ENCODE measurements at places on chromosomes 5 and 9. TPM values are rescaled to one million over a fixed set of nuclear protein-coding genes. Genes with fewer than 3 reads are reported as not detected.
A peak's percentile ranks its signal among the peaks of the same experiment; 100 is the strongest.

The PCDHGA7 gene
- 0.73 TPM for total RNA-seq

The FKTN gene
- total RNA-seq = 13.4 TPM

The CCL27 gene
- not detected for total RNA-seq

The SHOC1 gene
- total RNA-seq = not detected

DNA sequence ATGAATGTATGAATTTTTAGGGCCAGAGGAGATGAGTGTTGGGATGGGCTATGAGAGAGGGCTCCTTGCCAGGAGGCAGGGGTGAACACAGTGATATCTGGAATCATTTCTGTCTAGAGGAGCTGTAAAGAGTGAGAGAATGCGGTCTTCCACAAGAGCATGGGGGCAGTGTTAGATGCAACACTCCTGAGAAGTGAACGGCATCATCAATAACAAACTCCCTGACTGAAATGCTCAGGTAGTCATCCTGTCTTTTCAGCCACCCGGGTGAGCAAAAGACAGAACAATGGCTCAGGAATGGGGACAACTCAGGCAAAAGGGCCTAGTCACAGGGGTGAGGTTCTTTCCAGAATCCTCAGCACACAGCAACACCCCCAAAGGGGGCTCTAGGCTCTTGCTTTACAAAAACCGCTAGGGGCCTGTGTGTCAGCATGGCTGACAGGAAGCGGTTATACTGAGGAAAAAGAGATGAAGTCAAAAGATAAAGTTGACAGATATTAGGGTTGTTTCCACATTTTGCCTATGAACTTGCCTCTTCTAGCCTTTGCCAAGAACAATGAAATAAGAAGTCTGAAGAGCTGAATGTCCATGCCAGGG is 104.6 kb upstream of the LRRTM2 start:
- no peak overlapping the region for H3K4me3 ChIP-seq
- H3K36me3 ChIP-seq = no peaks in the 10 kb centered on the region
- DNase-seq = peak; percentile 37
- H3K27ac ChIP-seq = no peak overlapping the region
- no peaks in the 10 kb centered on the region for H3K27me3 ChIP-seq
- H3K4me1 ChIP-seq = no peaks in the 10 kb centered on the region

DNA sequence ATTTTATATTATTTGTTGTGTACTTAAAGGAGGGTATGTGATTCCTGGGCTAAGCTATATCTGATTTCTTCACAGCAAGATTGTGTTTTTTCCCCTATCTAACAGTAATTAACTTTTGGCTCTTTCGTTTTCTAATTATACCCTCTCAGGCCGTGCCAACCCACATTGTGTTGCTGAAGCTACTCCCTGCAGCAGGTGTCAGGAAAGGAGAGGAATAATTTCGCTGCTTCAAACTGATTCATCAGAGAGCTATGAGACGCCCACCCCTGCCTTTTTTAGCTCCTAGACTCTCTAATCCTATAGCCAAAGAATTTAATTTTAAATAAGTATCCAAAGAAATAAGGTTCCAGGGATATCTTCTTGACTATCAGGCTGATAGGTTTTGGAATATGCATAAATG is 3.8 kb downstream of the CAVIN4 start:
- H3K4me3 ChIP-seq = no peak overlapping the region
- peaks cover 12% of the 10 kb centered on the region for H3K36me3 ChIP-seq
- H3K27me3 ChIP-seq = no peaks in the 10 kb centered on the region
- H3K27ac ChIP-seq = no peak overlapping the region
- no peaks in the 10 kb centered on the region for H3K4me1 ChIP-seq

GRCh38 chr9:3027210-3027609 is 183.3 kb upstream of the PUM3 start:
- no peaks in the 10 kb centered on the region for H3K27me3 ChIP-seq
- DNase-seq = no peak
- H3K4me3 ChIP-seq = no peak overlapping the region
- no peaks in the 10 kb centered on the region for H3K36me3 ChIP-seq
